ENCODE measurements at places on chromosomes 5 and 9.

- no peaks in the 10 kb centered on the region for H3K36me3 ChIP-seq
- peaks cover 26% of the 10 kb centered on the region for H3K27me3 ChIP-seq
- no peaks in the 10 kb centered on the region for H3K4me1 ChIP-seq
These were observed 17.0 kb upstream of the TSSK1B start for GRCh38 chr5:113451797-113452196.

GRCh38 chr9:16848179-16848578 is 22.3 kb downstream of the BNC2 start:
- DNase-seq = no peak
- no peaks in the 10 kb centered on the region for H3K27me3 ChIP-seq
- no peak overlapping the region for H3K27ac ChIP-seq
- H3K4me1 ChIP-seq = no peaks in the 10 kb centered on the region
- H3K36me3 ChIP-seq = no peaks in the 10 kb centered on the region
- no peak overlapping the region for H3K4me3 ChIP-seq

DNA sequence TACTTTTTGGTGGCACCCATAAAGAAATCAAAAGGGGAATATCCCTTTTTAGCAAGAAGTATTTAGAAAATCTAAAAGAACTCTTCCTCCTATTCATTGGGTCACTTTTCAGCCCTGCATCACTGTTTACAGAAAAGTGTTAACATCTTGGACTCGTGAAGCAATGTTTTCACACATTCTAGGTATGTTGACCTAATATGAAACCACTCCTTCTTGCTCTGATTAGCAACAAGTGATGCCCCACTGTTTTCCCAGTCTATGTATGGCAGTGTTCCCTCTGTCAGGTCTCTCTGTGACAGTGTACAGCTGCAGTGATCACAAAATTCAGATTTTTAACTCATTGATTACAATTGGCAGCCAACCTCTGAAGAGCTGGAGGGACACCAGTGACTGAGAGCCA is 148.2 kb upstream of the SLC12A2 start:
- no peaks in the 10 kb centered on the region for H3K27me3 ChIP-seq
- peaks cover 6% of the 10 kb centered on the region for H3K4me1 ChIP-seq
- no peak overlapping the region for H3K27ac ChIP-seq
- DNase-seq = no peak
- H3K36me3 ChIP-seq = no peaks in the 10 kb centered on the region

GRCh38 chr9:93376411-93376810 is 75.1 kb upstream of the FAM120A start:
- no peaks in the 10 kb centered on the region for H3K4me1 ChIP-seq
- no peak overlapping the region for H3K27ac ChIP-seq
- no peaks in the 10 kb centered on the region for H3K36me3 ChIP-seq
- peaks cover 38% of the 10 kb centered on the region for H3K27me3 ChIP-seq
- H3K4me3 ChIP-seq = no peak overlapping the region

- H3K4me1 ChIP-seq = no peaks in the 10 kb centered on the region
- H3K27me3 ChIP-seq = peaks cover 9% of the 10 kb centered on the region
- H3K36me3 ChIP-seq = no peaks in the 10 kb centered on the region
- DNase-seq = no peak
- H3K27ac ChIP-seq = no peak overlapping the region
These were observed 17.5 kb upstream of the COL27A1 start for GRCh38 chr9:114137831-114138230.

- peak; percentile 50 for DNase-seq
- H3K27ac ChIP-seq = no peak overlapping the region
- H3K4me3 ChIP-seq = no peak overlapping the region
These were observed 35.3 kb downstream of the SNX24 start for GRCh38 chr5:122880749-122881148.

- no peaks in the 10 kb centered on the region for H3K36me3 ChIP-seq
- H3K27ac ChIP-seq = no peak overlapping the region
- no peak for DNase-seq
- no peaks in the 10 kb centered on the region for H3K27me3 ChIP-seq
These were observed 418.6 kb downstream of the SLCO4C1 start for GRCh38 chr5:101877451-101877850.

DNA sequence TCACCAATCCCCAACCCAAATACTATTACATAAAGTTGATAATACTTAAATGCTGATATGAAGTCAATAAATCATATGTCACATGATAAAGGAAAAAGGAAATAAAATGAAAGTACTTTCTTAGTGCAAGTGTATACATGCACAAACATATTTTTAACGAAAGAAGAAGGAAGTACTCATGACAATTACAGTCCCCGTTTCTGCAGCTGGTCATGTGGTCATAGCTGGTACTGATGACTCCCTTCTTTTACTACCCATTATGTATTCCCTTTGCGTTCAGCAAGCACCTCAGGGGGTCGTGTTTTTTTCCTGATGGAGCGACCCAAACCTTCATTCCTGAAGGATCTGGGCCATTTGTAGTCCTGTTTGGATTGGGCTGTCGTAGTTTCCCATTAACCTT is 27.3 kb downstream of the CENPP start:
- no peak overlapping the region for H3K27ac ChIP-seq
- peaks cover 55% of the 10 kb centered on the region for H3K36me3 ChIP-seq
- H3K27me3 ChIP-seq = no peaks in the 10 kb centered on the region

DNA sequence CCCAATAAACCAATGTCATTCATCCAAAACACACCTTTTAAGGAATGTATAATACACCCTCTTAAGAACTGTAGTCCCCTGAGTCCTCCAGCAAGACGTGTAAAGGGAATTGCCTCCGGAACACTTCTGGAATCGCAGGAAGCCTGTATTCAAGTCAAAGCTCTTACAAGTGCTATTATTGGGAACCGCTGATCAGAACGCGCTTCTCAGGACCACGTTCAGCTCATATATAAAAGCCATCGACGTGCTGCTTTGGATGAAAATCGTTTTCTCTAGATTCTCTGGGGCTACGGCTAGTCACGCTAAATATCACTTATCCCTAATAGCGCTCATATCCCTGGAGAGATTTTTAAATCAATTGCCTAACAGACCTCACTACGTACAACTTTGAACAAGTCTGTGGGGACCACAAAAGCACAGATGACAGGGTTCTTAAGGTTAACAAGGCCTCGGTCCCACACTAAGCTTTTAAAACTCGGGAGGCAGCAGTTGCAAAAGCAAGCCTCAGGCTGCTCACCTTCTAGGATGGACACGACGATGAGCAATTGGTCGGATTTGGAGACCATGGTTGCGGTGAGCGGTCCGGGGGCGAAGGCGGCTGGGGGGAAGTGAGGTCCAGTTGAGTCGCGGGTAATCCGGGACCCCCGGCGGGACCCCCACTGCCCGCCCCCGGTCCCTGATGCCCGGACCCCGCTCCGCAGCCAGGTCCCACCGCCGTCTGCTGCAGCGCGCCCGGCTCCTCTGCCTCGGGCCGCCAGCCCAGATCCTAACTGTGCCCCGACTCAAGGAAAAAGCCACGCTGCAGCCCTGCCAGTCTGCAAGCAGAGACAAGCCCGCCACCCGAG is 548 bp downstream of the CEP120 start:
- peaks cover 26% of the 10 kb centered on the region for H3K4me1 ChIP-seq
- no peak for DNase-seq
- no peak overlapping the region for H3K4me3 ChIP-seq
- peaks cover 10% of the 10 kb centered on the region for H3K36me3 ChIP-seq

DNA sequence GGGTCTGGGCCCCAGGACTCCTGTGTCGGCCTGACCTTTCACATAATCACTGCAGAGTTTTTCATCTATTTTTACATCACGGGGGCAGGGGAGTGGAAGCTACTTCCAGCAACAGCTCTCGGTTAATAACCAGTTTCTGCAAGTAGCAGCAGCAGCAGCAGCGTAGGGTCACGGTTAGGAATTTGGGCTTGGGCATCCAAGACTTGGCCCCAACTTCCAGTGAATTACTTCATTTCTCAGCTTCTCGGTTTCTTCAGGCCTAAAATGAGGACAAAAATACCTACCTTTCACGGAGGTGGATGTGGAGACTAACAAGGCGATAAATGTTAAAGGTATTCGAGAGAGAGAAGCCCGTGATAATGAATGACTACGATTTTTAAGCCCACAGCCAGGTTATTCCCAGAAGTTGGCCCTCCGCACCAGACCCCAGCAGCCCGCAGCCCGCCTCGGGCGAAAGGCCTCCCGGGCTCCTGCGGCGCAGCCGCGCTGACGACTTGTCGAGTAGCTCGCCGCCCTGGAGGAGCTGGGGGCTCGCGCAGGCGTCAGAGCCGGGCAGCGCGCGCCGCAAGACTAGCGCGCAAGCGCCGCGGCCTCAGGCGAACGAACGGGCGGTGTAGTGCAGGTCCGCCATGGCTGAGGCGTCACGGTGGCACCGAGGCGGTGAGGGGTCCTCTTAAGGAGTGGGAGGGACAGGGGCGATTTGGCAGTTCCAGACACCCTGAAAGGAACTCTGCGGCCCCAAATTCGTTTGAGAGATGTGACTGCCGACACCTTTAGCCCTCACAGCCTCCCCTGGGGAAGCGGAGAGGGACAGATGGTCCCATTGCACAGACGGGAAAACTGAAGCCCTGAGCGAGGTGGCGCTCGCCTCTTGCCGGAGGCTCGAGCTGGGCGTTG is at the start of gene PKD2L2:
TSS of gene PKD2L2 (plus strand) at position 595 of the 897 bp plus-strand sequence. CDS start at position 630, 35 bp downstream.
- peak; percentile 90 for DNase-seq
- peak within 1 kb of the TSS; percentile 93 for H3K27ac ChIP-seq
- H3K4me1 ChIP-seq = peaks cover 23% of the 10 kb centered on the region

- no peaks in the 10 kb centered on the region for H3K36me3 ChIP-seq
- peaks cover 7% of the 10 kb centered on the region for H3K4me1 ChIP-seq
- H3K4me3 ChIP-seq = no peak overlapping the region
- H3K27ac ChIP-seq = no peak overlapping the region
- no peak for DNase-seq
These were observed 69.0 kb upstream of the HMHB1 start for GRCh38 chr5:143742951-143743350.

- H3K27ac ChIP-seq = no peak overlapping the region
- no peaks in the 10 kb centered on the region for H3K4me1 ChIP-seq
- no peaks in the 10 kb centered on the region for H3K27me3 ChIP-seq
- H3K4me3 ChIP-seq = no peak overlapping the region
- DNase-seq = no peak
These were observed 16.7 kb upstream of the RPL26L1 start for GRCh38 chr5:172942556-172942955.

DNA sequence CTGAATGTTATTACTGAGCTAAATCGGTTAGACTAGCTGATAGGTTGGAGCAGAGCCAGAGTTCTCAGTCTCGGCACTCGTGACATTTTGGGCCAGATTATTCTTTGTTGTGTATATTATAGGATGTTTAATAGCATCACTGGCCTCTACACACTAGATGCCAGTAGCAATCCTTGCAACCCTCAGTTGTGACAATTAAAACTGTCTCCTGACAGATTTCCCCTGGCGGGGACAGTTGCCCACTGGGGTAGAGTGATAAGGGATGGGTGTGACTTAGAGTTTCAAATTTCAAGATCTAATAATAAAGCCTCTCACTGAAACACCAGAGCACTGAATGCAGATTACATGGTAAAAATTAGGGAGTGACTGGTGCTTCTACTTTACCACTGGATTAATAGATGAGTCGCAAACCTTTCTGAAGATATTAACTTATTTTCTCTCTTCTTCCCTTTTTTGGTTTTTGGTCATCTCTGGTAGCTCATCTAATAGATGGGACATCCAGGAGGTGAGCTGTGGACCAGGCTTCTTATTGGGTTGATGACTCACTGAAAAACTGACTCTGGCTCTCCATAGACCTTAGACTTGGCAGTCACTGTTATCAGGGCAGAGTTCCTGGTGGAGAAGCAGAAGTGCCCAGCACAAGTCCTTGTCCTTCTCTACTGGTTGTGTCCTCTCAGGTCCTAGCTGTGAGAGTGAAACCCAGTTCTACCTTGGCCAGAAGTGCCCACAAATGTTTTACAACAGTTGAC is 150.3 kb downstream of the UNC13B start:
- no peaks in the 10 kb centered on the region for H3K36me3 ChIP-seq
- H3K27me3 ChIP-seq = peaks cover 16% of the 10 kb centered on the region
- H3K4me3 ChIP-seq = no peak overlapping the region

- H3K27me3 ChIP-seq = no peaks in the 10 kb centered on the region
- peaks cover 81% of the 10 kb centered on the region for H3K4me1 ChIP-seq
- H3K4me3 ChIP-seq = peak overlapping the region; percentile 39
- peak overlapping the region; percentile 89 for H3K27ac ChIP-seq
- peaks cover 15% of the 10 kb centered on the region for H3K36me3 ChIP-seq
- DNase-seq = peak; percentile 92
These were observed 32.0 kb upstream of the ADAM19 start for GRCh38 chr5:157607371-157608161.

GRCh38 chr5:82205005-82205404 is 73.1 kb downstream of the RPS23 start:
- H3K27me3 ChIP-seq = no peaks in the 10 kb centered on the region
- no peak for DNase-seq
- H3K36me3 ChIP-seq = no peaks in the 10 kb centered on the region
- no peak overlapping the region for H3K27ac ChIP-seq
- H3K4me1 ChIP-seq = no peaks in the 10 kb centered on the region

- no peak overlapping the region for H3K27ac ChIP-seq
- no peaks in the 10 kb centered on the region for H3K27me3 ChIP-seq
- no peak for DNase-seq
- H3K4me3 ChIP-seq = no peak overlapping the region
These were observed 107.3 kb downstream of the DOCK2 start for GRCh38 chr5:169744336-169744735.

- no peaks in the 10 kb centered on the region for H3K4me1 ChIP-seq
- DNase-seq = no peak
- no peak overlapping the region for H3K27ac ChIP-seq
- no peaks in the 10 kb centered on the region for H3K36me3 ChIP-seq
- no peak overlapping the region for H3K4me3 ChIP-seq
These were observed 14.7 kb downstream of the LHX3 start for GRCh38 chr9:136190237-136190601.

DNA sequence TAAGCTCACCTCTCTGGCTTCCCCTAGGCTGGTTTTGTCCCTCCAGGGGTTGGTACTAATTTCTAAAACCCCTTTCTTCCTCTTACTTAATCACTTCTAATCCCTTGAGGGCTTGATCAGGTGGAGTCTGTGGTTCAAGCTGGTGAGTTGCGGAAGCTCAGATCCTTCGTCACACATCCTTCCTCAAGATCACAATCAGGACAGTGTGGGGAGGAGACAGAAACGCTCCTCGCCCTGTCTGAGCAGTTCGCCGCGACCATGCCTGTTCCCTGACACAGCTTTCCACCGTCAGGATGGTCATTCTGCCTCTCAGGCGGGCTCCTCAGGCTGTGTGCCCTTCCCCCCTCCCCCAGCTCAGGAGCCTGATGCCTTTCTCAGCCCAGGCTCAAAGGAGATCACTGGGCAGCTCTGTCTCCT is 24.3 kb downstream of the CPLX2 start:
- peaks cover 19% of the 10 kb centered on the region for H3K4me1 ChIP-seq
- peak overlapping the region; percentile 42 for H3K27ac ChIP-seq
- peaks cover 19% of the 10 kb centered on the region for H3K27me3 ChIP-seq
- peak; percentile 80 for DNase-seq

- no peaks in the 10 kb centered on the region for H3K4me1 ChIP-seq
- no peaks in the 10 kb centered on the region for H3K36me3 ChIP-seq
- no peaks in the 10 kb centered on the region for H3K27me3 ChIP-seq
- no peak overlapping the region for H3K4me3 ChIP-seq
These were observed 33.2 kb downstream of the PTGR1 start for GRCh38 chr9:111566234-111566633.

- peak overlapping the region; percentile 90 for H3K27ac ChIP-seq
- H3K4me1 ChIP-seq = peaks cover 81% of the 10 kb centered on the region
- H3K4me3 ChIP-seq = peak overlapping the region; percentile 91
- peaks cover 27% of the 10 kb centered on the region for H3K36me3 ChIP-seq
- no peak for DNase-seq
These were observed 881 bp downstream of the TNFAIP8 start for GRCh38 chr5:119356612-119357188.

- H3K4me1 ChIP-seq = peaks cover 24% of the 10 kb centered on the region
- no peak overlapping the region for H3K27ac ChIP-seq
- no peaks in the 10 kb centered on the region for H3K27me3 ChIP-seq
These were observed 1.9 kb downstream of the TEX53 start for GRCh38 chr9:114655689-114656088.

- H3K27me3 ChIP-seq = no peaks in the 10 kb centered on the region
- H3K4me3 ChIP-seq = no peak overlapping the region
- no peak overlapping the region for H3K27ac ChIP-seq
- peaks cover 5% of the 10 kb centered on the region for H3K4me1 ChIP-seq
- no peaks in the 10 kb centered on the region for H3K36me3 ChIP-seq
These were observed 51.8 kb downstream of the SNX24 start for GRCh38 chr5:122897283-122897602.

All from activated CD8-positive, alpha-beta memory T cell treated with anti-CD3 and anti-CD28 coated beads, Interleukin-2, amount 10 ng/mL, durations not matched to agents 7 days and 5 days (primary cell).